ENCODE measurements at places on chromosomes 1 and 21. TPM values are rescaled to one million over a fixed set of nuclear protein-coding genes. Genes with fewer than 3 reads are reported as not detected.

DNA sequence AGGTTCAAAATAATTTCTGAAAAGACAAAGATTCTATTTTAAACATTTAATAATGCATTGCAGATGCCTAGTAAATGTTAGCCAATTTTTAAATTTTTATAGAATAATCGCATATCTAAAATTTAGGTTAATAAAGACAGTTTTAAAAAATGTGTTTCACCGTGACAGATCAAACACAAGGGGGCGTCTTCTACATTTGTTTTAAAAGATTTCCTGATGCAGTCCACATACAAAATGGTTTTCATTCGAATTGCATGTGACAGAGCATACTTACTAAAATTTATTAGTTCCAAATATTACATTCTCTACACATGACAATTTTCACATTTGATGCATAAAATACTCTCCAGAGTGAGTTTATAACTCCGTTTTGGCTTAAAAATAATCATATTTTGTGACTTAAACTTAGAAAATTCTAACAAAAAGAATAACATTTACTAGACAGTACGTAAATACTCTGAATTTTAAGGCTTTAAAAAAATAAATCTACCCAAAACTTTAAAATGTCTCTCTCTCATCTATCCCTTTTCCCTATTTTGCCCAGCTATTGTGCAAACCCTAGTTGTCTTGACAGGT lies 75.5 kb downstream of the ADAMTS1 start:
- no peak for DNase-seq
- peaks cover 4% of the 10 kb centered on the region for H3K27me3 ChIP-seq
- H3K4me3 ChIP-seq = no peak overlapping the region
- H3K4me1 ChIP-seq = no peaks in the 10 kb centered on the region

GRCh38 chr1:235240960-235241359 lies 79.9 kb upstream of the RBM34 start:
- H3K4me1 ChIP-seq = peaks cover 41% of the 10 kb centered on the region
- H3K36me3 ChIP-seq = peaks cover 36% of the 10 kb centered on the region
- no peak for DNase-seq
- H3K27me3 ChIP-seq = no peaks in the 10 kb centered on the region

- peaks cover 10% of the 10 kb centered on the region for H3K27me3 ChIP-seq
- no peaks in the 10 kb centered on the region for H3K36me3 ChIP-seq
- H3K27ac ChIP-seq = no peak overlapping the region
- no peak for DNase-seq
- H3K4me3 ChIP-seq = no peak overlapping the region
Measured at GRCh38 chr1:62689524-62689923, 1.3 kb upstream of the DOCK7 start.

GRCh38 chr1:226643177-226643576 lies 94.6 kb downstream of the STUM start:
- DNase-seq = peak; percentile 58
- peak overlapping the region; percentile 54 for H3K4me3 ChIP-seq
- peaks cover 61% of the 10 kb centered on the region for H3K36me3 ChIP-seq
- H3K27ac ChIP-seq = peak overlapping the region; percentile 91
- H3K27me3 ChIP-seq = no peaks in the 10 kb centered on the region
- peaks cover 48% of the 10 kb centered on the region for H3K4me1 ChIP-seq

- H3K27me3 ChIP-seq = no peaks in the 10 kb centered on the region
- peaks cover 3% of the 10 kb centered on the region for H3K4me1 ChIP-seq
- no peak overlapping the region for H3K27ac ChIP-seq
- no peaks in the 10 kb centered on the region for H3K36me3 ChIP-seq
Measured at GRCh38 chr1:21966247-21967000, 10.4 kb upstream of the CELA3B start.

The AHCTF1 gene
- 33.4 TPM for total RNA-seq

DNA sequence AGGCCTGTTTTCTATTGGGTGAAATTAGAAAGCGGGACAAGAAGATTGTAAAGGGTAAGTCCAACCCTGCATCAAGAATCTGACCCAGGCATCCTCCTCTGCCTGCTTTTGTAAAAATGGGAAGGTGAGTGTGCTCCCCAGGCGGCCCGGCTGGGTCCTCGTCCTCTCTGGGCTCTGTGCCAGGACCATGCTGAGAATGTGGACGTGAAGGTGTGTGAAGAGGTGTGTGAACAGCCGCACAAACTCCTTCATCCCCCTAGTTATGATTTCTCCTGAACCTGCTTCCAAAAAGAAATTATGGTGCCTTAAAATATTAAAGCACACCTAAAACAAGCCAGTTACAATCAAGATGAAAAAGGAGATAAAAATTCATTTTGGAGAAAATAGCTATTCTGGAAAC lies 185.7 kb downstream of the IGSF21 start:
- peaks cover 6% of the 10 kb centered on the region for H3K27me3 ChIP-seq
- no peaks in the 10 kb centered on the region for H3K4me1 ChIP-seq
- no peak overlapping the region for H3K27ac ChIP-seq
- no peak for DNase-seq
- H3K4me3 ChIP-seq = no peak overlapping the region
- H3K36me3 ChIP-seq = no peaks in the 10 kb centered on the region

DNA sequence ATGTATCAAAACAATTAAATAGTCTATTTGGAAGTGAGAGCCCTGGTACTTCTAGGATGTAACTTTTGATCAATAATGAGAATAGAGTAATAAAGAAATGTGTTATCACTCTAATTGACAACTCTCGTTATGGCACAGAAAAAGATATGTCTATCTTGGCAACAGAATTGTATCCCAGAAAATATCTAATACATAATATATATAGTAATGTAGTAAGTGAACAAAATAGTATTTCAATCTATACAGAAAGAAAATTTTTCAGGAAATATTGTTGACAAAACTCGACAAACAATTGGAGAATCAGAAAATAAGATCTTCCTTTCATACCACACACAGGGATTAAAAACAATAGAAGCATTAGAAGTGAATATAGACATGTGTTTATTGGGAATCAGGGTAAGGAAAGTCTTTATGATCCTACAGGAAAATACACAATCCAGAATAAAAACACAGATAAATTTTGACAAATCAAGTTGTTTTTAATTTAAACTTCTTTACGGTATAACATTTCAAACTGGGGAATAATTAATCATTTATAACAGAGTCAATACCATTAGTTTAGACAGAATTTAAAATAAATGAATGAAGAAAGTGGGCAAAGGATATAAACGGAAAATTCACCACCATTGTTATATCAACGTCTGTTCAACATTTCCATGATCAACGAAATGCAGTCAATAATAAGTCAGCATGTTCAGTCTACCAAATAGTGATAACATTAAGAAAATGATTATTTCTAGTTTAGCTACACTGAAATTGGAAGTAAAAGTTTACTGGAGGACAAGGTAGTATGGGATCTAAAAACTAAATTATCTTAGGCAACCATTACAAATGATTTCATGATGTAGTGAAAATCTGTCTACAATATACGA lies 1526.5 kb upstream of the TPTE start:
- no peak for DNase-seq
- no peaks in the 10 kb centered on the region for H3K4me1 ChIP-seq
- H3K4me3 ChIP-seq = no peak overlapping the region
- no peak overlapping the region for H3K27ac ChIP-seq
- no peaks in the 10 kb centered on the region for H3K36me3 ChIP-seq

GRCh38 chr1:222886194-222886854 lies 71.5 kb downstream of the DISP1 start:
- no peak overlapping the region for H3K27ac ChIP-seq
- H3K27me3 ChIP-seq = no peaks in the 10 kb centered on the region
- no peaks in the 10 kb centered on the region for H3K36me3 ChIP-seq
- DNase-seq = no peak
- peaks cover 14% of the 10 kb centered on the region for H3K4me1 ChIP-seq
- no peak overlapping the region for H3K4me3 ChIP-seq

- H3K27ac ChIP-seq = peak overlapping the region; percentile 93
- DNase-seq = no peak
- H3K27me3 ChIP-seq = no peaks in the 10 kb centered on the region
- H3K4me1 ChIP-seq = peaks cover 62% of the 10 kb centered on the region
Measured at GRCh38 chr1:89309828-89310227, 37.2 kb upstream of the GBP5 start.

DNA sequence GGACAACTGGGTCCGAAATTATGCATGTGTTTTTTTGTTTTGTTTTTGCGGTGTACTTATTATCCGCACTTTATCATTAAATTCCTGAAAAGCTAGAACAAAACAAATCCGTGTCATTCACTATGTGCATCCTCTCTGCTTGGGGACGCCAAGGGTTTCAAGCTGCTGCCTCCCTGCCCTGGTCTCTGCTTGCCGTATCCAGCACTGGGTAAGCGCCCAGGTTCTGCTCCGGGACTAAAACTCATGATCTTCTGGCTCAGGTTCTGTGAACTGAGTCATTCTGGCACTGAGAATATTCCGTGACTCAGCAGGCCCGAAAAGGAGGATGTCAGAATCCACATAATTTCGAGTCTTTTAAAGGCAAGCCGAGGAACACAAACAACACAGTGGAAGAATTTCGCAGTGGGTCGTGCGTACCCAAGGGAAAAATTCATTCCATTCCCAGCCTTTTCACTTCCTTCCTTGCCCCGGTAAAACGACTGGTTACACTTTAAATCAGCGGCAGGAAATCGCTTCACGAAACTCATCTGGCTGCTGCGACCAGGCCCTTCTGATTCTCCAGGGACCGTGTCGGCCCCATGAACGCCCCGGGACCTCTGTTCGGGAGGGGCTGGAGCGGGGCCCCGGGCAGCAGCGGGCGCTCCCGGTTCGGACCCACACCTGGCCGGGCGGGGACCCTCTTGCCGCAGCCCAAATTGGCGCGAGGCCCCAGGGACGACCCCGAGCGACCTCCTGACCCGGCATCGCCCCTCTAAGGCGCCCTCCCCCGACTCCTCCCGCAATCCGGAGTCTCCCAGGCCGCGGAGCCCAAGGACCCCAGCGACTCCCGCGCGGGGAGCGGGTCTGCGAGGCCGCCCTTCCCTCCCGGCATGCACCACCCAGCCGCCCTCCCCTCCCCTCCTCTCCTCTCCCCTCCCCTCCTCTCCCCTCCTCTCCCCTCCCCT lies 746 bp upstream of the LAMC1 start:
- H3K27me3 ChIP-seq = peaks cover 56% of the 10 kb centered on the region
- no peak for DNase-seq
- no peak overlapping the region for H3K27ac ChIP-seq
- H3K4me3 ChIP-seq = peak overlapping the region; percentile 42

DNA sequence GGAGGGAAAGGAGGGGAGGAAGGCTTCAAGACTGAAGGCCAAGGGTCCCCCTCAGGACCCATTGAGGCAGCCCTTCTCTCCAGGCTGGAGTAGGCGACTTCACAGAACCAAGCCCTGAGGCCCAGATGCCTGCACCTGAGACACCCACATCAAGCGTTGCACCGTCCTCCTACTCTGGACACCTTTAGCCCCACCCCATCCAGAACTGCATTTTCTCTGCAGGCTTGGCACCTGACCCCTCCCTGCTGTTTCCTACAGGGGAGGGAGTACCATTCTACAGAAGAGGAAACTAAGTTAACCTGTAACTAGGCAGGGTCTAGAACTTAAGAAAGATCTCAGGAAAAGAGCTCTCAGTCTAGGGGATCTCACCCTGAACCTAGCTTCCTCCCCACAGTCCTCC lies 12.0 kb downstream of the PEF1 start:
- DNase-seq = no peak
- peaks cover 11% of the 10 kb centered on the region for H3K36me3 ChIP-seq
- H3K27me3 ChIP-seq = no peaks in the 10 kb centered on the region

The AMY2A gene
- not detected for total RNA-seq

DNA sequence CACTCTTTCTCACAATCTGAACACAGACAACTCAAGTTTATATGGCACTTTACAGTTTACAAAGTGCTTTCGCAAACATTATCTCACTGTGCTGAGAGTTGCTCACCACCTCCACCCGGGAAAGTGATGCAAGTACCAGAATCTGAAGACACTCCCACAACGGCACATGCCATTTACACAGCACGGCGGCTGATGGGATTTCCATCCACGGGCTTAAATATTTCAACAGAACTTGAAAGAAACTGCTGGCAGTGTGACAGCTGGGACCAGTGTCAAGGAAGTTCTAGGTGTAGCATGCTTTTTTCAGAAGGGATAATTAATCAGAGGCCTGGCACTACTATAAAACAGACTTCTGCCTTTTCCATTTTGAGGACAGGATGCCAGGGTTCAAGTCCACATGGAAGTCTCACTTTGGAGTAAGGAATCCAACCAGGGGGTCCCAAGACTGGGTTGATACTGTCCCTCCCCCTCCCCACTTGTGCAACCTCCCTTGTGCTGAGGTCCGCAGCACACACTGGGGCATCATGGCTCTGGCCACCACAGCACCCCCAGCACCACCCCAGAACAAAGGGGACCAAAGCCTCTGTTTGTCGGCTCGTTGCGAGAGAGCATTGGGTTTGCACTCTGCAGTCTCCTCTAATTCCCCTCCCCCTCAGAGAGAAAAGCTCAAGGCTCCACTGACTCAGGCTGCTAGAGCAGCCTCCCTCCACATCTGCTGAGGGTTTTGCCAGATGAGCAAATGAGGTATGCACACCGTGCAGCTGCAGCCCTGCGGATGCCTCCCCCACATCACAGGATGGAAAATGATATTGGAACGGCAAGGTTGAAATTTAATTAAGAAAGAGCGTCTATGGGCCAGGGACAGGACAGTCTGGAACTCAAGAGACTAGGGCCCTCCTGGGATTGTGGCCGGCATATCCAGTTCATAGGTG lies 154.9 kb downstream of the TGFBR3 start:
- peak overlapping the region; percentile 6 for H3K4me3 ChIP-seq
- H3K36me3 ChIP-seq = no peaks in the 10 kb centered on the region
- peaks cover 43% of the 10 kb centered on the region for H3K4me1 ChIP-seq
- peaks cover 7% of the 10 kb centered on the region for H3K27me3 ChIP-seq

The CCDC185 gene
- not detected for total RNA-seq

GRCh38 chr1:57623791-57624538 lies 200.1 kb upstream of the DAB1 start:
- no peaks in the 10 kb centered on the region for H3K4me1 ChIP-seq
- H3K36me3 ChIP-seq = no peaks in the 10 kb centered on the region

DNA sequence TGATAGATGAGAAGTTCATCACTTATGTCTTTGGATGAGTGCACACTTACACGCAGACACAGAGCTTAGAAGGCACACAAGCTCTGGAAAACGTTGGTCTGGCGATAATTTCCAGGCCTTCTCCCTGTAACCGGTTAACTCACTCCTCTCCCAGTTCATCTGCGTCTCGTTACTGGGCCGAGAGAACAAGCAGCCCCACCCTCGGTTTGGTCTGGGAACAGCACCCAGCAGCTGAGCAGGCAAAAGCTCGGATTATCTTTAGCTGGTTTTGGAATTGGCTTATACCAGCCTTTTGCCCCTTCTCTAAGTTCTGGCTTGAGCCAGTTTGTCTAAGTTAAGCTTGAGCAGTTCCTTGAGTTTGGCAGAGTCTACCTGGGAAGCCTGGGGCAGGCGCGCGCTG lies 27.3 kb upstream of the COL6A1 start:
- DNase-seq = no peak
- no peak overlapping the region for H3K4me3 ChIP-seq
- no peak overlapping the region for H3K27ac ChIP-seq
- peaks cover 2% of the 10 kb centered on the region for H3K4me1 ChIP-seq

- peaks cover 14% of the 10 kb centered on the region for H3K4me1 ChIP-seq
- H3K27me3 ChIP-seq = peaks cover 71% of the 10 kb centered on the region
- H3K36me3 ChIP-seq = peaks cover 2% of the 10 kb centered on the region
Measured at GRCh38 chr1:157045250-157046218, at the start of gene ARHGEF11. Gene ARHGEF11, minus strand, starts transcription at chr1:157045742. Its CDS starts 1,412 bp downstream, at chr1:157044330.

Measured in activated CD8-positive, alpha-beta T cell treated with anti-CD3 and anti-CD28 coated beads, Interleukin-2, amount 10 ng/mL, durations not matched to agents 7 days and 5 days (primary cell).